Amniotic epithelial cell (primary cell): ENCODE measurements at places on chromosomes 1 and 21.

- no peak for DNase-seq
Measured at GRCh38 chr1:59081795-59082194, 215.1 kb upstream of the FGGY start.

DNA sequence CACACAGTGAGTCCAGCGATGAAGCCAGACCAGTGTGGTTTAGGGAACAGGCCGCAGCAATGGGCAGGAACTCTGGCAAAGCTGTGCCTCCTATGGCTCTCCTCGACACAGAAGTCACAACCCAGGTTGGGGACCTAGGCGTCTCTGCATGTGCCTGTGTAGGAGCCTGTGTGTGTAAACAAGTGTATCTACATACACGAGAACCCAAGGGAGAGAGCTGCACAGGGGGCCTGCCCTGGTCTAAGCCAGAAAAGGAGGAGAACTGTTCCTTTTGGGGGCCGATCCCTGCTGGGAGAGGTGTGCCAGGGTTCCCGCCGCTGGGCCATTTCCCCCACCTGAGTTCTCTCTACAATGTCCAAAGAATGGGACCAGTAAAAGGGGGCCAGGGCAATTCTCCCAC lies 56.0 kb downstream of the CD247 start:
- DNase-seq = no peak

DNA sequence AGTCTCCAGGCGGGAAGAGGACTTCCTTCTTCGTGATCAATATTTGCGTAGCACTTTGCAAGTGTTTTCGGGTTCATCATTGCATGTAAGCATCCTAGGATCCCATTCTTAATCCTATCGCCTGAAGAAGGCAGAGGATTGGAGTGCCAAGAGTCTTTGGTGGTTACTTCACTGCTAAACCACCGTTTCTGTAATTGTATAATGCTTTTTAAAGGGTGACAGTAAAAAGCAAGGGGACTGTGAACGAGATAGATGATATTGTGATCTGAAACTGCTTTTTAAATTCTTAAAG lies 345 bp upstream of the ALDH9A1 start:
- DNase-seq = no peak

DNA sequence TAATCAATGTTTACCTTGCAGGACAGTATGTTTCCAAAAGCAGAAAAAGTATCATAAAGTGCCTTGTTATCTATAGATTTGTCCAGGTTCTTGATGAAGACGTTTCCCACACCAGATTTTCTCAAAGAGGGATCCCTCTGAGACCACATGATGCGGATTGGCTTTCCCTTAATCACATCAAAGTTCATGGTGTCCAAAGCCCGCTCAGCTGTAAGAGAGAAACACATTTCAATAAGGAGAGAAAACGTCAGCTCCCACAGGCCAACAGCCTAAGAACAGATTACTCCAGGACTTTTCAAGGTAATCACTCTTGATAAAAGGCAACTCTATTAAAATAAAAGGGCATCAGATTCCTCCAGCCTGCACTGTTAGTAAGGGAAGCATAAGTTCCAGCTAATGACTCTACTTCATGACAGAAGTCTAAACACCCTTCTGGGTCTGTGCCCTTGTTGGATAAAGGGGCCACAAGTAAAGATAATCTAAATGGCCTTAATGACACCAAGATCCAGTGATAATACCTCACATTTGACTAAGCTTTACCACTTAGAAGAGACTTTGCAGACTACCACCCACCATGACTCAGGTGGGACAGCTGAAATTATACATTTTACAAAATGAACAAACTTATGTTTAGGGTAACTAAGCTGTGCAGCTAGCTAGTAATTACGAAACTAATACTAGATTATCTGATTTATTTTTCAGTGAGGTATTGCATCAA lies 4.1 kb downstream of the PABPC4 start:
- DNase-seq = no peak

GRCh38 chr1:11214698-11215380 lies 25.7 kb downstream of the ANGPTL7 start:
- no peak for DNase-seq

DNA sequence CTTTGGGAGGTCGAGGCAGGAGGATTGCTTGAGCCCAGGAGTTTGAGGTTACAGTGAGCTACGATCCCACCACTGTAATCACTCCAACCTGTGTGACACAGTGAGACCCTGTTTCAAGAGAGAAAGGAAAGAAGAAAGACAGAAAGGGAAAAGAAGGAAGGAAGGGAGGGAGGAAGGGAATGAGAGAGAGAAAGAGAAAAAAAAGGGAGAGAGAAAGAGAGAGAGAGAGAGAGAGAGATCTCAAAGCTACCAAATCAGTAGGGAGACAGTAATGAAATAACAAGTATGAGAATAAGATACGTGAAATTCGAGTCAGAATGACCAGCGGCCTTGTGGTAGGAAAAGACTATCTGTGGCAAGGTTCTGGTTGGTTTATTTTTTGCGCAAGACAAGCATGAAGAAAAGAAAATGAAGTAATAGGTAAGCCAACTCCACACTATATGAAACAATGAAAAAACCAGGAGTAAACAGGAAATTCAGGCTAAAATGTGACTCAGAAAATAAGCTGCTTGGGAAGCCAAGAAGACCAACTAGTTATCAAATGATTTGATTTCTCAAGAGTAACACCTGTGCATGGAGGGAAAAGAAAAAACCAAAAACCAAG lies 8.9 kb downstream of the MTF1 start:
- DNase-seq = peak; percentile 81

- DNase-seq = peak; percentile 41
Measured at GRCh38 chr1:109274533-109275476, 8.1 kb downstream of the PSRC1 start.

DNA sequence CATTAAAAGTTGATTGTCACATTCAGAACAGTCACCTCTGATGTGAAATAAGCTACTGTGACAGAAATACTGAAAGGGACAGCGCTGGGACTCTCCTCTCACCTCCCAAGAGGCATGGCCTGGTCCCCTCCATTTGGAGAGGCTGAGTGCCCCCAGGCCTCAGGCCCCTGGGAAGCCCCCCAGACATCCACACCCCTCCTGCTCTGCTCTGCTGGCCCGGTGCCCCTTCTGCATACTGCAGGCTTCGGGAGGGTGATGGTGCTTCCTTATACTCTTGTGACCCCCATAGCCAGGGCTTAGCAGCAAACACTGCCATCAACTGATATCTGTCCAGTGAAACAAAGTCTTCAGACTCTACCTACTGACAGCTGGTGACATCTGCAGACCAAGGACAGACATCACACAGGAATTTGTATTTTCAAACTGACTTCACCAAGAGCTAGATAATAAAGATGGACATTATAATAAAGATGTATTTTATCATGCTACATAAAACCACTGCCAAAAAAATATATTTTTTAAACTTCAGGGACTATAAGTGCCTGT lies 36.9 kb downstream of the C2CD2 start:
- no peak for DNase-seq

DNA sequence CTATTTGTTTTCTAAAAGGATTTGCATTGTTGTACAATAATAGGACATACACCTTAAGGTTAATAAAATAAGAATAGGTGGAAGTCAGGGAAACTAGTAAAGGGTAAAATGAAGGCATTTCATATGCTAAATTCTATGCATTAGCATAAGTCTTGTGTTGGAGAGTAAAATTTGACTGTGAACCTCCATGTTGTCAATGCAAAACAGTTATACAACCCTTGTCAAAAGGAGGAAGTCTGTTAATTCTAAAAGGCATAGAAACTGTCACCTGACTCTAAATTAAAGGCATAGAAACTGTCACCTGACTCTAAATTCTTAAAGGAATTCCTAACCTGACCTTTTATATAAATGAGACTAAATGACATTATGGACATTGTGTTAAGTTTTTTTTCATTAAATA lies 291.8 kb downstream of the OLFM3 start:
- no peak for DNase-seq

DNA sequence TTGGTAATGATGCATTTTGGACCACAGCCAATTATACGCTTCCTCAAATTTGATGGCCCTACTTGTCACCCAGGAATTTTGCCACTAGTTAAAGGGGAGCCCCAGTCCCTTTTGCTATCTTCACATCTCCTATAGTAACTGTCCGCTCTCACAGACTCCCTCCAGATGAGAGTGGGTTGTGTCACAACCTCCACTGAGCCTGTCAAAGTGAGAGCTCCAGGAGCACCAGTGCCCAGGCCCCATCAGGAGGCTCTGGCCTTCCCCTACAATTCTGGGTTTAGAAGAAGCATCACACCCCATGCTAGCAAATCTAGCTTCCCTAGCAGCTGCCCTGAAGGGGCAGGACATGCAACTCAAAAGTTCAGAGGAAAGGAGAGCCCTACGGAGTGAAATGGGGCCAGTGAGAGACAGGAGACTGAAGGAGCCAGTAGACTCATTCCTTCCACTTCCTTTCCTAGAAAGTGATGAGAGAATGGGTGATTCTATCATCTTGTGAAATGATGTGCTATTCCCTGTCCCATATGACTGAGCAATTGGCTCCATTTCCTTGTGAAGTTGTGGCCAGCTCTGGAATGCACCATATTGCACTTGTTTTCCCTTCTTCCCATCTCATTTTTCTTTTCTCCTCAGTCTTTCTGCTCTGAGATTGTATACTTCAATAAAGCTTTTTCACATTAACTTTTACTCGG lies 541.3 kb downstream of the DPYD start:
- peak; percentile 83 for DNase-seq

- DNase-seq = no peak
Measured at GRCh38 chr1:207268337-207268736, 53.1 kb upstream of the CD55 start.

- no peak for DNase-seq
Measured at GRCh38 chr1:66773227-66773626, 21.0 kb downstream of the DYNLT5 start.

DNA sequence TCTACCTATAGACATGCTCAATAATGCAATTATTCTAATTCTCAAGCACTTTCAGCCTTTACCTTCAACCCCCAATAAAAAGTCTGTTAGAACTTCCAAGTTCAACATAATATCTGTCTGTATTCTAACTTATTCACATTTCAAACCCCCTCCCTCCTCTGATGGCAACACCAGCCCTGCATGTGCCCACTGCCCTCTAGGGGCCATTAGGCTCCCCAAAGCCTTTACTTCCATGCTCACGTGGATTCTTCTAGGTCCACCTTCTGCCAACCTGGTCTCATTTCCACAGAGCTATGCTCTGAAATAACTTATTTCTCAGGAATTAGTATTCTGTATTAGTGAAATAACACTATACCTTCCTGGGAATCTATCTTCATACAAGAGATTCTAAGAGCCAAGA lies 22.2 kb upstream of the KPRP start:
- DNase-seq = no peak

DNA sequence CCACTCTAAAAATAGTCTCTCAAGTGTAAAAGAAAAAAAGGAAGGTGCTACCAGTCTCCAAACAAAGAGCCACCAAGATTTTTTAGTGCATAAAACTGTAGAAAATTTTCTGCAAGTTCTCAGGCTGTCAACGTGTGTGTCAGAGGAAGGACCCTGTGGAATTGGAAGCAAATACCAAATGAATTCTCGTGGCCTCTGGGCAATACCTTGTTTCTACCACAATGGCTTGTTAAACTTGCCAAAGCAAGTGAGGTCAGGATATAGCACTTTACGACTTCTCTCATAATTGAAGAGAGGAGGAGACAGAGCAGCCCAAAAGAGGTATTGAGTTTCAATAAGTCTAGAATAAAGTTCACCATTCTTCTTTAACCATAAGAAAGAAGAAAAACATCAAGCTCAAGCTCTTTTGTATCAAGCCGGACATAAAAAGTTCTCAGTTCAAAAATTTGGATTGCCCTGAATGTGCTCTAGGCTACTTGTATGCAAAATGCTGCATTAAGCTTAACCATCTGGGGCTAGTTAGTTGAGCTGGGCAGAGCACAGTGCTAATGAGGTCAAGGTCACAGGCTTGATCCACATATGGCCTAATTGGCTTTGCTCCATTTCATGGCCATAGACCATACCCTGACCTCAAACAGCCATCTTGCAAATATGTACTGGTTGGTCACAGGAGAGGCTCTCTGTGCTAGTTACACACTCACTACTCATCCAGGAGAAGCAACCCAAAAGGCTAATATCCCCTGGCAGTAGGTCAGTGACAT lies 60.5 kb downstream of the TBX15 start:
- DNase-seq = no peak

DNA sequence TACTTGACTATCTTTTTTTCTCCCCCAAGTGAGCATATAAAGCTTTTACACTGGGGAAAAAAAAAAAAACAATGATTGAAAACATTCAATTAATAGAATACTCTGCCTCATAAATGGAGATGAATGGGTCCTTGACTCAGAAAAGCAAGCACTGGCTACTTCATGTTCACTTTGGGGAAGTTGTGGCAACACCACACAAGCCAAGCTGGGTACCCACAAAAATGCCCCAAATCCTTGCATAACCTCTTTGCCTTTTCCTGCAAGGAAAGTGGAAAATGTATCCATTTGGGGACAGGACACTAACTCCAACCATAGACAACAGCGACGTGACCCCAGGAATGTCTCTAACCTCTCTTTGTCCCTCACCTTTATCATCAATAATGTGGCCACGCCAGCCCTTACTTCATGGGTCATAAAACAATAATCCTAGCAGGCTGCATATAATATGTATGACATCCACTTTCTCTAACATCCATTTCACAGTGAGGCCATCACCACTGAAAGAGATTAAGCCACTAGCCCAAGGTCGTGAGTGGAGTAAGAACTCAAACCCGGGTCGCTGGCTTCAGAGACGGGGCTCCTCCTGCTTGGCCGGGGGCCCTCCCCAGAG lies 2.3 kb downstream of the ECE1 start:
- no peak for DNase-seq

DNA sequence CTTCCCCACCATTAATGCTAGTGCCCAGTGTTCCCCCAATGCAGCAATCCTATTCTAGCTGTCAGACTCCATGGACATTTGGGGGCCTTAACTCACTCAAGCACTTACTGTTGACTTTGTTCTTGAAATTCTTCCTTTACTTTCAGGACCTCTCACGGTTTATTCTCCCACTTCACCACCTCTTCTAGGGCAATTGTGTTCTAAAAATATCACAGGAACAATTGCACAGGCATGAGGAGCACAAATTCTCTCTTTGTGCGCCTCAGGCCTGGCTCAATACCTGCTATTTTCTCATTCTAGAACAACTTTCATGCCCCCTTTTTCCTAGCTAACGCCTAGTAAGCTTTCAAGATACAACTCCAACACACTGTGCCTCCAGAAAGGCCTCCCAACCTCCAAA lies 7.3 kb downstream of the MAB21L3 start:
- DNase-seq = no peak

DNA sequence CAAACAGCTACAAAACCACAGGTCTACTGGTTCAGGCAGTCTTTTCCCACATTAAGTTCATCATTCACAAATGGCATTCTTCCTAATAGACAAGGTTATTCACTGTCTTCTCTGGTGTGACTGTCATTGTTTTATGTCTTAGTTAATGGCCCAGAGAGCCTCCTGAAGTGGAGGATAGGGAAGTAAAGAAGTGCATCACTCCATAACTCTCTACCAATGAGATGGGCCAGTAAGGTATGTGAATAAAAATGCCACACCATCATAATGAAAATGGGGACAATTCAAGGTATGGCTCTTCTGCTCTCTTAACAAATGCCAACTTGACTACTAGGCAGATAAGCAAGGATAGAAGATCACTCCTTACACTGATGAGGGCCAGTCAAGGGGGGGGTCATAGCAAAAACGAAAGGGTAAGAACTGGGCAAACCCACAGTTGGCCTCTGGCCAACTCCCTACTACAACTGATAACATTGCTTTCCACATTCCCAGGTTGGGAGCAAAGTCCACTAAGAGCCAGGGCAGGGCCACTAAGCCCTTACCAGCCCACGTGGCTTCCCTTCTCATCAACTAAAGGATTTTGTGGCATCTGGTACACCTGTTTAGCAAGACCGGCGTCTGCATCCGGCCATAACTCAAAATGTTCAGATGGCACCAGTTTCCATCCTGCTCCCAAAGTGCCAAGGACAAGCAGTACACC lies 10.0 kb downstream of the PABPC4 start:
- DNase-seq = peak; percentile 29
